ENCODE measurements at places on chromosomes 16 and 17. TPM values are rescaled to one million over a fixed set of nuclear protein-coding genes. Genes with fewer than 3 reads are reported as not detected.

DNA sequence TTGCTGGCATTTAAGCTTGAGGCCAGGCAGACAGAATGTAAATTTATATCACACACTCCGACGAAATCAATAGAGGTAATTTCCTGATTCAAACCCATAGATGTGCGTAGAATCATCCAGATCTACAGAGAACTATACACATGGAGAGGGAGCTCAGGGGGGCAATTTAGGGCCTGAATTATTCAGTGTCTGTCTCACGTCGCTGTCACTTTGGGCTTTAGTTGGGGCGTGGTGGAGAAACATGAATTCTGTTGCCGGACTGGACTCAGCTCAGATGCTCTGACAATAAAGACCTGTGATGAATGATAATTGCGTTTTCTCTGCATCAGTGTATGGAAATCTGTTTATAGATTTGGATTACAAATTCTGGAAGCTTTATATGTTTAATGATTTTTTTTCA, 32.5 kb upstream of the HS3ST2 start:
- DNase-seq: no peak

DNA sequence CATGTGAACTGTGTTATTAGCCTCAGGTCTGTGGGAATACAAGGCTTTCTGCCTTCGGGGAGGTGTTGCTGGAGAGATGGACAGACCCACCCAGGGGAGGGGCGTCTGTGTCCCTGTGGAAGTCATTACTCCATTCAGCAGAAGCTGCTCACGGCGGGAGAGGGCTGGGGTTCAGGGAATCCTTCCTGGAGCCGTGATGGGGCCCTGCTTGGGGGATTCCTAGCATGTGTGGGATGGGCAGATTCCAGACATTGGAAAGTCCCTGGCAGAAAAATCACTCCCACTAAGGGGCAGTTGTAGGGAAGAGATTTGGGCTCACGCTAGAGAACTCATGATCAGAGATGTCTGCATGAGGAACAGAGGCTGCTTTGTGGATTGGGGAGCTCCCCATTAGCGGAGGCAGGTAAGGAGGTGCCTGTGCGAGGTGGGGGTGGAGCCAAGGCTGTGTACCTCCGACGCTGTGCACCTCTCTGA, 56.3 kb upstream of the IL34 start:
- peak; percentile 32 for DNase-seq

Gene FBXO31
- 22.9 TPM for total RNA-seq

DNA sequence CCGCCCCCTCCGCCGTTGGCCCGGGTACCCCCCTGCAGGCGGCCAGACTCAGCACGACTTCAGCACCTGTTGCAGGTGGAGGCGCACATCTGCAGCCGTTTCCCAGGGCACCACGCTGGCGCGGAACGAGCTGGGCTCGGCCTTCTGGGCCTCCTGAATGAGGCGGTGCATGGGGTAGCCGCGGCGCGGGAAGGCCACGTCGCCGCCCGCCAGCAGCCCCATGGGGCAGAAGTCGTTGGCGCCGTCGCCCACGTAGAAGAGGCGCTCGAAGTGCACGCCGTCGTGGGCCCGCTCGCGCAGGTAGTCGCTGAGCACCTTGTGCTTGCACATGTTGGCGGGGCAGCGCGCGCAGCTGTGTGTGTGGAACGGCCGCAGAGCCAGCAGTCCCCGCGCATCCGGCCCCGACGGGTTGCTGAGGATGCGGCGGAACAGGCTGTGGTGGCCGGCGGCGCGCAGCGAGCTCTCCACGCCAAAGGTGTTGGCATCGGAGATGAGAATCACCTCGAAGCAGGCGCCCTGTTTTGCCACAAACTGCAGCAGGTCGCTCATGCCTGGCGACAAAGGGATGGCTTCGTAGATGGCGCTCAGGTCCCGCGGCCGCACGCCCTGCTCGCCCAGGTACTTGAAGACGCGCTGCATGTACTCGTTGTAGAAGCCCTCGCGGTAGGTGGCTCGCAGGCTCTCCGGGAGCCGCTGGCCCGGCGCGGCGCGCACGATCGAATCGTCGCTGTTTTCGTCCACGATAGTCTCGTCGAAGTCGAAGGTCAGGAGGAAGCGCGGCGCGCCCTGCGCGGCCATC, 6.2 kb downstream of the PHOSPHO1 start:
- no peak for DNase-seq

- no peak for DNase-seq
Observed at GRCh38 chr16:69538808-69539207, 27.0 kb upstream of the NFAT5 start.

- no peak for DNase-seq
Observed at GRCh38 chr16:88478889-88479792, 26.1 kb downstream of the ZFPM1 start.

Gene WFDC1
- total RNA-seq: not detected

Data from bronchial epithelial cell (primary cell).